ENCODE measurements at places on chromosomes 6 and 20.
A peak's percentile ranks its signal among the peaks of the same experiment; 100 is the strongest.

DNA sequence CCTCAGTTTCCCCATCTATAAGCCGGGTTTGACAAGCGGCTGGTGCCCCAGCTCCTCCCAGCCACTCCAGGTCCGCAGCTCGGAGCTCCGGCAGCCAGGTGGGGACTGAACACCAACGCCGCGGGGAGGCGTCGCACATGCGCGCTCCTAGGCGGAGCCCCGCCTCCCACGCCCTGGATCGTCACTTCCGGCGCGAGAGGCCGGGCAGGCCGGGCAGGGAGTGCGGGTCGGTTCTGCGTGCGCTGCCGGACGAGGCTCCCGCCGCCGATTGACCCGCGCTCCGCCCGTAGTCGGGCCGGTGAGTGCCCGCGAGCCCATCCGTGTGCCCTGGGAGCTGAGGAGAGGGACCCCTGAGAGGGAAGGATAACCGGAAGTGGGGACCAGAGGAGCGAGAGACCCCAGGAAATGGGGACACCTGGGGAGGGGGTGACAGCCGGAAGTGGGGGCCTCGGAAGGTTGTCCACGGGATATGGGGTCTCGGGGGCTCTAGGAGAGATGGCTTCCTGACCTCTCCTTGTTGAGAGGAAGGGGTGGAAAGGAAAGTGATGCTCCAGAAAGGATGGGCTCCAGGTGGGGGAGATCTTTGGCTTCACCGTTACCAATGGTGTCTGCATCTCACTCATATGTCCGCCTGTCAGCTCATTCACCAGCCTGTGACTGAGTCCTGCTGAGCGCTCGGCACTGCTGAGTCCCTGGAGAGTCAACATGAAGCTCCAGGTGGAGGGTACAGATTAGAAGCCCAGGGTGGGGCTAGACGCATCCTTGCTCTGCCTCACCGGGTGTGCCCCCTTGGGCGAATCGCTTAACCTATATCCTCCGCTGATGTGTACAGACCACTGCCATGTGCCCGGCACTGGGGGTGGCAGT lies at the start of gene TTPAL:
Gene TTPAL, plus strand, starts transcription at position 181 of the 867 bp plus-strand sequence. CDS start 4,126 bp downstream, outside the sequence.
- DNase-seq = peak; percentile 95

GRCh38 chr20:50464026-50464724 lies 46.0 kb upstream of the PTPN1 start:
- DNase-seq = peak; percentile 53

DNA sequence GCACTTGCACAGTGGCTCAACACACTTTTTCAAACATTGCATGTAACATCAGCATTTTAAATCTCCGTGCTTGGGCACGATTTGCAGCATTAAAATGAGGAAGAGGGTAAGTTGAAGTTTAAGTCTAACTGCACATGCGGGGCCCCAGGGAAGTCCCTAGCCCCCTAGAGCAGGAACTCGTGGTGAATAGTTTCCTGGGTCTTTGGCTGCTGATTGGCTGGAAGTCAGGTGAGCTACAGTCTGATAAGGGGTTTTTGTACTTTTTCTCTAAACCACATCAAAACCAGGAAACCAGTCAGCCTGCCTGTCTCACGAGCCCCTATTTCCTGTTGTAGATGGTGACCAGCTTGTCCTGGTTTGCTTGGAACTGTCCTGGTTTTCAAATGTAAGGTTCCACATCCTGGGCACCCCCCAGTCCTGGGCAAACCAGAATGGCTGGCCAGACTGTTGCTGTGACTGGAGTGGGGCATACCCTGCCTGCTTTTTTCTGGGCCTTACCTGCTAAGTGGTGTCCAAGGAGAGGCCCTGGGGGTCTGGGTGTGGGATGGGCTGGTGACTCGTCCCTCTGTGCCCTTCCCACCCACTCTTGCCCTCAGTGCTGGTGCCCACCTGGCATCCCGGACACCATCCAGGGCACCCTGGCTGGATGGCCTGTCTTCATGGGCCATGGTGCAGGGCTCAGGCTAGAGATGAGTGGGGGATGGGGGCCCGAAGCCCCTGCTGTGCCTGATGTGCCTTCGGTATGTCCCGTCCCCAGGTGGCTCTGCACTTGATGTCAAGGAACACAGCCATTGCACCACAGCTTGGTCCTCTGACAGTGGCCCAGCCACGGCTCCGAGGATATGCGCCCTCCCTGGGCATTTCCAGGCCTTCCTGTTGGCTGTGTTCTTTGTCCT lies 31.8 kb downstream of the SUN5 start:
- DNase-seq = peak; percentile 84

GRCh38 chr6:84777888-84778287 lies 13.5 kb upstream of the TBX18 start:
- no peak for DNase-seq

GRCh38 chr20:8875586-8875985 lies 193.3 kb upstream of the PLCB4 start:
- DNase-seq = no peak

GRCh38 chr6:43465948-43466347 lies 10.6 kb upstream of the DLK2 start:
- DNase-seq = no peak

DNA sequence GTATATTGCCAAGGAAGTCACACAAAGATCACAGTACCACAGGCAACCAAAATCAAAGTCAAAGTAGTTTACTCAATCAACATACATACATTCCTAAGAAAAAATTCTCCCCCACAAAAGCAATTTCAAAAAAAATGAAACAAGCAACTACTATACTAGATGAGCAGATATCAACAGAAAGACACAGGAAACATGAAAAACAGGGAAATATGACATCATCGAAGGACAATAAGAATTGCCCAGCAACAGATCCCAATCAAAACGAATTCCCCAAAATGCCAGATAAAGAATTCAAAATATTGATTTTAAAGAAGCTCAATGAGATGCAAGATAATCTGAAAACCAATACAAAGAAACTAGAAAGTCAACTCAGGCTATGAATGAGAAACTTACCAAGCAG lies 219.7 kb upstream of the TAB2 start:
- no peak for DNase-seq

- DNase-seq = peak; percentile 80
These were observed 868 bp downstream of the SAMD10 start for GRCh38 chr20:63978319-63979228.

GRCh38 chr6:139858429-139858828 lies 484.0 kb upstream of the CITED2 start:
- no peak for DNase-seq

- no peak for DNase-seq
These were observed 259.9 kb upstream of the MARCKS start for GRCh38 chr6:113597231-113597583.

GRCh38 chr6:36128793-36129192 lies 1.5 kb upstream of the MAPK13 start:
- DNase-seq = no peak

DNA sequence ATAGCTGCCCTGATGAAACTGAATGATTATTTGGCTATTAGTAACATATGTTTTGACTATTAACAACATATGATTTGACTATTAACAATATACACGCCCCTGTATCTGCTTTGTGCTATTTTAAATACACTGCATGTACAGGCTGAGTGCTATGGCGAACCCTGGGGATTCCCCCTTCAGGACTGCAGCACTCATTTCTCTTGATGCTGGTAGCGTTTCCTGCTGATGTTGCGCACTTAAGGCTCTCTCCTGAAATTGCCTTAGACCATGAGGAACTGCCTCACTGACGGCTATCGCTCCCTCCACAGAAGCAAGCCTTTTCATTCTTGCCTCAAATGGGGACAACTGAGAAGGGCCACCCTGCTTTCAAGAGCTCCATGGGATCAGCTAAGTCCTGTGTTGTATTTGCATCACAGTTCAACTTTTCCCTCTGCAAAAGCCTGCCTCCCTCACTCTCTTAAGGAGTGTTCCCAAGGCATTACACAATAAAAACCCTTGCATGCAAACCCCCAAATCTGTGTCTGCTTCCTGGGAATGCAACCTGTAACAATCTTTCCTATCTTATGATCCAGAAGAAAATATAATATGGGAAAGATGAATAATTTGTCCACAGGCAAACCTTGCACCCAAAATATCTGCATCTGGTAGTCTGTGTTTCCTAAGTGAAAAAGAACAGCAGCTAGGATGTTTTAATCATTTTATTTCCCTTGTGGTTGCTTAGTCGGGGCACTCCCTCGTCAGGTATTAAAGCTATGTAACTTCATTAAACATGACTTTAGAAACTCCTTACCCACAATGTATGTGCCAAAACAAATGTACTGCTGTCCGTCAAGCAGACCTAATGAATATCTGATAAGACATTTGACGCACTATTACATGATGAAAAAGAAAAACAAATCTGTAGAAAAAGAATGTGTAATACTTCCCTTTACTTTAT lies 456.4 kb downstream of the COL12A1 start:
- DNase-seq = no peak

GRCh38 chr6:3013486-3013885 lies 13.8 kb downstream of the NQO2 start:
- no peak for DNase-seq

DNA sequence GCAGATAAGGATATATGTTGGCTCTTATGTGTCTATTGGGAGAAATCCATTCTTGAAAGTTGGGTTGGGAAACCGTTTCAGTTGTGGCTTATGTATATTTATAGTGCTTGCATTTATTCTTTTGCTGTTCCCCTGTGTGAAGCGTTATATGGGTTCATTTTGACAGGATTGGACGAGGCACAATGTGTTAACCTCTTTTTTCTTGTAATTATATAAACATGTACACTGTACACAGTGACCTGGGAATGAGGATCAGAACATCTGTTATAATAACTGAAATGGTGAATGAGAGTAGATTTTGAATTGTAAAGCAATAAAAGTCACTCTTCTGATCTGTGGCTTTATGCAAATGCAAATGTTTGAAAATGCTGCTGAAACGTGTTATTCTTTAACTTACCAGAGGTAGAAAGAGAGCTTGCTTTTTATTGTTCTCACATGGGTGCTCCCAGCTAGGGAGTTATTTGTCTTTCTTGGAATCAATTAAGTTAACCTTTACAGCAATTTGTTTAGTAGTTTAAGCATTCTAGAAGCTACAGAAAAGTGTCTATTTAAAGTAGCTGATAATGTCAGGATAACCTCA lies 213.7 kb downstream of the GRIK2 start:
- no peak for DNase-seq

- peak; percentile 42 for DNase-seq
These were observed 69.4 kb downstream of the CPNE5 start for GRCh38 chr6:36769676-36770499.

DNA sequence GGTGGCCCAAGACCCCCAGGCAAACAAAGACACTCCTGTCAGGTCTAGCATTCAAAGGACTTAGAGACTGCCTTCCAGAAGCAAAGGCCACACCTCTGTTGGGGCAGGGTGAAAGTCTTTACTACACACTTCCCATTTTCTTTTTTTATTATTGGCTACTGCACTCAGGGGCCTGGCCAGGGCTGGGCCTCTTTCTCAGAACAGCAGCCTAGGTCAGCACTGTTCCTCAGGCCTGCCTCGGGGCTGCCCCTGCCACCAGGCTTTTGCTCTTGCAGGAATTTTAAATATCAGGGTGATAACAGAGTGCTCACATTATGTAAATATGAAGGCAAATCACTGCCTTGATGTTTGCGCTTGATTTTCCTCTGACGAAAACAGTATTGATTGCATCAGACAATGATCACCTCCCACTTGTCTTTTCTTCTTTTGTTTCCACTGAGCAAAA lies 18.5 kb downstream of the GSTA4 start:
- DNase-seq = peak; percentile 37

GRCh38 chr6:113221850-113222249 lies 635.3 kb upstream of the MARCKS start:
- no peak for DNase-seq

- DNase-seq = no peak
These were observed 14.0 kb downstream of the RBL1 start for GRCh38 chr20:37081717-37082289.

GRCh38 chr6:159056899-159057298 lies 12.1 kb upstream of the TAGAP start:
- no peak for DNase-seq

DNA sequence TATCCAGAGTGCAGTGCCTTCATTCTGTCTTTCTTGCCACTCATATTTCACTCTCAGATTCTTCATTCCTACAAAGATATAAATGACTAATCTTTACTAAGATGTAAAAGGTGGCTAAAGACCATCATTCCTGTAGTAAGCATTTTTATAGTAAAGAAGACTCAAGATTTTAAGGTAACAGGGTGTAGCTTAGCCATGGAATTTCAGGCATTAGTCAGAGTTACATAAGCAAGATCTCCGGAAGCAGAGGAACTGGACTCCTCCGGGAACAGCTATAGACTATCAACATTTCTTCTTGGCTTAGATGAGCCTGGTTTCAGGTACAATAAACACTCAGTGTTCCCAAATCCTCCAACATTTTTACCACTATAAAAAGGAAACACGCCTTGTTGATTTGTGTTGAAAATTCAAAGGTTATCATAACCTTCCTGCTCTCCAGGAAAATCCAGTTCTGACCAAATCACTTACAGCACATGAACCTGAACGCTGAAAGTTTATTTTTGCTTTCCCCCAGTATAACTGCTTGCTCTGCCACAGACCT lies 23.7 kb downstream of the SERPINB1 start:
- no peak for DNase-seq

- peak; percentile 18 for DNase-seq
These were observed 19.8 kb upstream of the TREM1 start for GRCh38 chr6:41306187-41306854.

- no peak for DNase-seq
These were observed 338.3 kb upstream of the NT5E start for GRCh38 chr6:85111481-85112011.

- no peak for DNase-seq
These were observed 846 bp downstream of the ZSCAN31 start for GRCh38 chr6:28335040-28335563.

DNA sequence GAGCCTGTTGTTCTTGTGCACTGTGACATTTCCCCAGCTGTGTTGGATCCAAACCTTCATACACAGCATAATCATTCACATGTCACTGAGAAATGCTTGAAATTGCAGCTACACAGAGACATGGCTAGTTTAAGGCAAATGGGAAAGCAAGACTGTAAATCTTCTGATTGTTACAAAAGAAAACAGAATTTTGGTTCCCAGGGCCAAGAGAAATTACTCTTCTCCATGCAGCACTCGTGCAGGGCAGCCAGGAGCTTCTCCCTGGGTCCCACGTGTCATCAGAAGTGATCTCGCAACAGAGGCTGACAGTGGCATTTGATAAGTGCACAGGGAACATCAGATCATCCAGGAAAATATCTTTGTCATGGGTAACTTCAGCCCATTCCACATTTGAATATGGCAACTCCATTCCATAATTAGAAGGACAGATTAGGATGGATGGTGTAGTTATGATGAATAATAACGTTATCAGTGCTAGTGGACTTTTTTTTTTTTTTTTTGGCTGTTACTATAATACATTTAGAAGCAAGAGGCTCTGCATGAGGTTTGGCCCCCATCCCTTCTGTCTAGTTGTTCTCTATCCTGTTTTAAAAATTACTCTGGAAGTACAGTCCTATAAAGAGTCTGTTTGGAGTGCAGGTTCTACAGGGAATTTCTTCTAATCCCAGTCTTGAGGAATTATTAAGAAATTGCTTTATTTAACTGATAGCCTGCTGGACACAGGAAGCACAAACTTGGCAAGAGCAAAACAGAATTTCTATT lies 571.0 kb upstream of the NOX3 start:
- no peak for DNase-seq

All from activated naive CD8-positive, alpha-beta T cell treated with anti-CD3 and anti-CD28 coated beads for 36 hours (primary cell).